ENCODE measurements at places on chromosomes 3 and 15.

DNA sequence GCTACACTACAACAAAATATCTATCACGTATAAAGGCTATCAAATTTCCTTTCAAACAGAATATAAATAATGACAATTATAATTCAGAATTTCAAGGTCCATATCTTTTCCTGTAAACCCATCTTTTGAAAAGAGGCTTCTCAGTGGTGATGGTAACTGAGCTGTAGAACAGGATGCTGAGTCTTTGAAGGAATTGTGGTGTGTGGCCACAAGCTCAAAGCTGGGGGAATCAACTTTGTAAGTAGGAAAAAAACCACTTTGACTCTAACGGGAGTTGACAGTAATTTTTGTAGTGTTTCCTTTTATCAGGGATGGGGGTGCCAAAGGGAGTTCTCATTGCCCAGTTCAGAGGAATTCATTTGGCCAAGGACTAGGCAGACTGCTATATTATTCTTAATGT lies 13.3 kb upstream of the ZCWPW2 start:
- DNase-seq = no peak

DNA sequence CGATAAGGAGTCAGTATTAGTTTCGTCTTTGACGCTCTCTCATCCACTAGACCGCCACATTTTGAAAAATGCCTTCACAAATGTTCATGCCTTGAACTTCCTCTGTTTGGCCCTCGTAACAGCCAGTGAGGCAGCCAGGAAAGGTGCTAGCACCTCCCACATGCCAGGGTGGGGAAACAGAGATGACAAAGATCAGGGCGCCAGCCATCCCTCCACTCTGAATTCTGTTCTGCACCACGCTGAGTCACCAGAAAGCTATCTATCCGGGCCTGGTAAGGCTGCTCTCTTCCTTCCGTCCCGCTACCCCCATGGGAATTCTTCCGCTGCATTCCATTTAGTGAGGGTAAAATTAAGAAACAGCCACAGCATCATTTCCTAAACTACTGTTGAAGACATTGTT lies 31.3 kb upstream of the BCL2L10 start:
- DNase-seq = no peak

DNA sequence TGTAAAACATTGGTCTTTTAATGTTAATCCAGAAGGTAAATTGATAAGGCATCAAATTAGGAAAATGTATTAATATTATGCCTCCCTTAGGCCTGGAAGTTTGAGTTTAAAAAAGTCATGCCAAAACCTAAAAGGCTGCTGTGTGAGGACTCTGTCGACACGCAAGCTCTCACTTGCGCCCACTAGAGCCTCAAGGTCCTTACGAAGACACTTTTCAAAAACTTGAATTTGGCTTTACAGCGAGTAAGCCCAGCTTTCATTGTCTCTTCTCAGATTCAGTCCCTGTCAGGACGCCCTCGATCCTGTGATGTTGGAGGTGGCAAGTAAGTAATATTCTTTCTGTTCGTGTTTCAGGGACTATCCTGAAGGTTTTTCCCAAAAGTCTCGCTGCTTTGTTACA lies 89.7 kb downstream of the CRTC3 start:
- no peak for DNase-seq

GRCh38 chr3:137998121-137999042 lies 11.6 kb upstream of the CLDN18 start:
- DNase-seq = no peak

GRCh38 chr15:41233367-41233771 lies 2.3 kb downstream of the CHP1 start:
- DNase-seq = no peak

- DNase-seq = no peak
Observed at GRCh38 chr15:70348581-70349344, 251.0 kb upstream of the TLE3 start.

DNA sequence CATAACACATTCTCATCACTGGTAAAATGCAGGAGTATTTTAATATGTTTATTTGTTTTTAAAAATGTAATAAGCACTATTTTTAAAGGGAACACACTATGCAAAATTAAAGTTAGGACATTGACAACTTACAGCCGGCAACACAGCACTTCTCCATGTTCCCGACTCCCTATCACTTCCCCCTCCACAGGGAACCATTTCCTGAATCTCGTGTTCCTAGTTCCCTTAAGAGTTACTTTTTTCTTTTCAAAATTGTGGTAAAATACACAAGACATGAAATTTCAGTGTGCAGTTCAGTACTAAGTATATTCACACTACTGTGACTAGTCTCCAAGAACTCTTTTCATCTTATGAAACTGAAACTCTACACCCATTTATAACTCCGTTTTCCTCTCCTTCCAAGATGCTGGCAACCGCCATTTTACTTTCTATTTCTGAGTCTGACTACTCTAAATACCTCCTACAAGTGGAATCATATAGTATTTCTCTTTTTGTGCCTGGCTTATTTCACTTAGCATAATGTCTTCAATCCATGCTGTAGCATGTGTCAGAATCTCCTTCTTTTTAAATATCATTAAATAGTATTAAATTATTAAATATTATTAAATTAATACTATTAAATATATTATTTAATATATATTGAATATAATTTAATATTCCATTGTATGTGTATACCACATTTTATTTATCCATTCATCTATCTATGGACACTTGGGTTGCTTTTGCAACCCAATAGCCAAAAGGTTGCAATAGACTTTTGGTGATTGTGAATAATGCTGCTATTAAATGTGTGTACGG lies 25.9 kb upstream of the UBE2Q2 start:
- no peak for DNase-seq

GRCh38 chr3:192727032-192727847 lies at the start of gene FGF12:
Gene FGF12 (minus strand): TSS chr3:192727541.
- DNase-seq = no peak

- no peak for DNase-seq
Observed at GRCh38 chr3:144770915-144771351, 799.3 kb downstream of the DIPK2A start.

- no peak for DNase-seq
Observed at GRCh38 chr3:8218353-8218940, 283.2 kb upstream of the LMCD1 start.

GRCh38 chr3:53844262-53845102 lies 1.7 kb downstream of the CHDH start:
- DNase-seq = no peak

DNA sequence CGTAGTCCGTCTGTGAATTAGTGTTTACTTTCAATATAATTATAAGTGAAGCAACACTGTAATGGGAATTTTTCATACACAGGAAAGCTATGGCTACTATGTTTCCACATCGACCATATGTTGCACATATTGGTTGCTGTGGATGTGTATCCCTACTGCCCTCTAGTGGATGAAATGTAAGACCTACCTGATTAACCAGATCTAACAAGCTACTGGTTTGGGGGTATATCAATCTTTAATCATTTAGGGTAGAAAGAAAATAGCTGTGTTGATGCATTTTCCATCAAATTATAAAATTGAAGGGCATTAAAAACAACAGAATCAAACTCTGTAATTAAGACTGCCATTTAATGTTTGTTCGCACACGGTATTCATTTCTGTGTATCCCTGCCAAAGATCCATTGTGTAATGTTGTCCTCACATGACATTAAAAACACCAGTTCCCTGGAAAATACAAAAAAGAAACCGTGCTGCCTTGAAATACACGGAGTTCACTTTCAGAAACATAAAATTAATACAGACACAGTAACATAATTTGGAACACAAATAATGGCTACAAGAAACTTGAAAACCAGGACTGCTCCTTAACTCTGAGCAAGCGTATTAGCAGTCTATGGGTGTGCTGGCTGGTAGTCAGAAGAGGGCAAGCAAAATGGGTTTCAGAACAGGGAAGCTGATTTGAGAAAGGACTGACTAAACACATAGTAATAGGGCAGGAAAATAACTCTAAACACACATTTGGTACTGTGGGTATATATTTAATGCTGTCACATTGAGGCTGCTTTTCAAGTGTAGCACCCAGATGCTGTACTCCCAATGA lies 125.1 kb downstream of the TIGIT start:
- no peak for DNase-seq

DNA sequence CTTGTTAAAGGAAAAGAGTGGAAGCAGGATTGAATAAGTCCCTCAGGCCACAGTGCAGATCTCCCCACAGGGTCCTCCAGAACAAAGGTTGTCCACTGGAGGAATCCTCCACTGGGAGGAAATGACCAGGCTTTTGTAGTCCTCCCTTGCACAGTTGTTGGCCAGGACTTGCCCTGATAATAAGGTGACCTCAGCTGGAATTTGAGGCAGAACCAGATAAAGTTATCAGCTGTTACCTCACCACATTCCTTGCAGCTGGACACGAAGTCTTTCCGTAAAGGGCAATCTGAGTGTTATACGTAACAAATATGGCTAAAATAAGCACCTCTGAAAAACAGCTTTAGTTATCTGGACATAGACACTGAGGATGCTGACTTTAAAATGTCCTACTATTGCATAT lies 83.5 kb upstream of the NAALADL2 start:
- DNase-seq = no peak

DNA sequence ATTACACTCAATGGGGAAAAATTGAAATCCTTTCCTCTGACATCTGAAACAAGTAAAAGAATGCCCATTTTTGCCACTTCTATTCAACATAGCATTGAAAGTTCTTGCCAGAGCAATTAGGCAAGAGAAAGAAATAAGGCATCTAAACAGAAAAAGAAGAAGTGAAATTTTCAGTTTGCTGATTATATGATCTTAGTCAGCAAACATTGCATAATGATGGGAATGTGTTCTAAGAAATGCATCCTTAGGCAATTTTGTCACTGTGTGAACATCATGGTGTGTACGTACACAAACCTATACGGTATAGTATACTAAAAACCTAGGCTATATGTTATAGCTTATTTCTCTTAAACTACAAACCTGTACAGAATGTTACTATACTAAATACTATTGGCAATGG lies 278.0 kb downstream of the CGGBP1 start:
- DNase-seq = no peak

DNA sequence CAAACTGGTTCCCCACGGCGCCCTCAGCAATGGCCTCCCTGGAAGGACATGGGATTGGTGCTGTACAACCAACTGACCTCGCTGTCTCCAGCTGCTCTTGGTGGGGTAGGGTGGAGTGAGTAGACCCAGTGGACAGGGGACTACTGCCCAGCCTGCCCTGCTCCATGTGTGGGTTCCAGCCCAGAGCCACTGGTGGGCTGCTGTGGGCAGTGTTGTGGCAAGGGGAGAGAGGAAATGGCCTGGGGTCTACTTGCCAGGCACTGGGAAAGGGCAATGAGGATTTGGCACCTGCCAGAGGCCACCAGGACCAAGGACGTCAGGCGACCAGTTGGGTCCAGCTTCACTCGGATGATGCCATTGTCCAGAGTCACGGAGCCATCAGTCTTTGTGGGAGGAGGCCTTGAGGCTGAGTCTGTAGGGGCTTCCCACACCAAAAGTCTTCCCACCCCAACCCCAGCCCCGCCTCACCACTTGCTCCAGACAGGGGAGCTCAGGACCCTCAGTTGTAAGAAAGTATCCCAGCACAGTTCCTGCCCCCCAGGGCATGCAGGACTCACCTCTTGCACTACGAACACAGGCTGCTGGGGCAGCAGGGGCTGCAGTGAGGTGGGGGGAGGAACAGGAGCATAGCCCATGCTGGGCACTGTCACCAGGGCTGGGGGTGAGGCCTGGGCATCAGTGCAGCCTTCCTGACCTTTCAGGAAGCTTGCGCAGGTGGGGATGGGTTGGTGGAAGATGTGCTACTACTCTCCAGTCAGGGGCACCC lies 9.5 kb downstream of the MAN2C1 start:
- DNase-seq = no peak

- no peak for DNase-seq
Observed at GRCh38 chr15:24856397-24857390, 98.1 kb upstream of the SNRPN start.

DNA sequence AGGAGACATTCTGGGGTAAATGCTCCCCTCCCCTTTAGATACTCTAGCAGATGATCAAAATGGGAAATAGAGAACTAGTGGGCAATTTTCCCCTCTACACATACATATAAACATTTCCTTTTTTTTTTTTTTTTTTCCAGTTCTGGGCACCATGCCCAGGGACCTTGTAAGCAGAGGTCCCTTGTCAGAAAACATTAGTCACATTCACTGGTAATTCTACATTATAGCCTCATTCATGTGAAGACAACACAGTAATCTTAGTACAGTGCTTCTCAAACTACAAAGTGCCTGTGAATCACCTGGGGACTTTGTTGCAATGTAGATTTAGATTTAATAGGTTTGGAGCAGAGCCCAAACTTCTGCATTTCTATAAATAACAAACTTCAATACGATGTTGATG lies 60.1 kb upstream of the ACTC1 start:
- no peak for DNase-seq

- DNase-seq = no peak
Observed at GRCh38 chr3:63232764-63233396, 45.2 kb upstream of the SYNPR start.

DNA sequence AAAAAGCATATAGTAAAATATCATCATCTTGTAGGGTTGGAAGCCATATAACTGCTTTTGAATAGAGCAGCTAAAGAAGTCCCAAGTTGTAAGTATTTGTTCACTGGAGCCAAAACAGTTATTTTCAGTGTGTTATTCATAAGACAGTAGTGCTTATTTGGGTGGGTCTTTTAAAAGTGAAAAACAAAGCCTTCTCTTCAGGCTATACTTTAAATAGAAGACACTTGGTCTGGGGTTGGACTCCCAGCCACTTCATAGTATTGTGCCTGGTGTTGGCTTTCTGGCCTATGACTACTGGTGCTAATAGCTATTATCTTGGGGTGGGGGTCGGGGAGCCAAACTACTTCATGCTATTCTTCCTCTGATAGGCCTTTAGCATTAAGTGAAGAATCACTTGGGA lies 135.2 kb downstream of the SLC25A26 start:
- DNase-seq = no peak

Data from cortex of kidney (tissue), 1 donor.